Effector memory CD8-positive, alpha-beta T cell (primary cell): ENCODE measurements at places on chromosomes 7 and 10.
A peak's percentile ranks its signal among the peaks of the same experiment; 100 is the strongest.

DNA sequence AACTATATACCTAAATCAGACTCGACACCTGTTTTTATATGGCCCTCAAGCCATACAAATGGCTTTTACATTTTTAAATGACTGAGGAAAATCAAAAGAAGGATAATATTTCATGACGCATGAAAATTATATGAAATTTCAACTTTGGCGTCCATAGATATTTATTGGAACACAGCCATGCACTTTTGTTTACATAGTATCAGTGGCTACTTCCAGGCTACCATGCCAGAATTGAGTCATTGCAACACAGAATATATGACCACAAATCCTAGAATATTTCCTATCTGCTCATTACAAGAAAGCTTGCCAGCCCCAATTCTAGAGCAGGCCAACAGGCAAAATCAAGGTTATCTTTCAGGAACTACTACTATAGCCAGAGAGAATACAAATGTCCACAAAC lies 29.3 kb downstream of the AFAP1L2 start:
- no peak overlapping the region for H3K4me3 ChIP-seq
- H3K27me3 ChIP-seq = peaks cover 53% of the 10 kb centered on the region
- H3K36me3 ChIP-seq = no peaks in the 10 kb centered on the region
- no peaks in the 10 kb centered on the region for H3K4me1 ChIP-seq
- H3K27ac ChIP-seq = no peak overlapping the region

- no peaks in the 10 kb centered on the region for H3K27me3 ChIP-seq
- H3K27ac ChIP-seq = no peak overlapping the region
- DNase-seq = no peak
- no peaks in the 10 kb centered on the region for H3K4me1 ChIP-seq
- H3K36me3 ChIP-seq = no peaks in the 10 kb centered on the region
These were observed 8.2 kb upstream of the MAGI2 start for GRCh38 chr7:79461660-79462059.

DNA sequence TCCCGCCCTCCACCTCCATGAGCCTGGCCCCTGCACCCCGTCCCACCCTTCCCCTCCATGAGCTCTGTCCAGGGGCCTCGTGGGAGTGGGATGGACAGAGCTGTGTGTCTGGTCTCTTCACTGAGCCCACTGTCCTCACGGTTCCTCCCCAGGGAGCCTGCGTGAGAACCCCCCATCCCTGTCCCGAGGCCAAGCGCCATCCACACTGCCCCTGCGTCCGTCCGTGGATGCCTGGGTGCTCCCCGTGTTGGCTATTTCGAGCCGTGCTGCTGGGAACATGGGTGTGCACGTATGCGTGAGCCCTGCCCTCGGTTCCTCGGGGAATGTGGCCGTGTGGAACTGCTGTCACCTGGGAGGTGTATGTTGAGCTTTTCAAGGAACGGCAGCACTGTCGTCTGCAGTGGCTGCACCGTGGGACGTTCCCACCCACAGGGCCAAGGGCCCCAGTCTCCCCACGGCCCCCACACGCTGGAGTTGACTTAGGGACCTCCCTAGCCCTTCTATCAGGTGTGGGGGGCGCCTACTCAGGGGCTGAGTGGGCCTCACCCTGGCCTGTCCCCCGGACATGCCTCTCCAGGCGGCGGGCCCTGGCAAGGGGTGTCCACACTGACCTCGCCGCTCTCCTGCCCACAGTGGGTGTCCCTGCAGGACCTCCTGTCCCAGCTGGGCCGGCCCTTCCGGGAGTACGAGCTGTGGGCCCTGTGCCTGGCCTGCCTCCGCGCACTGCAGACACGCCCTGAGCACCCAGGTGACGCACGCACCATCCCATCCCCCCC lies 28.1 kb downstream of the KNDC1 start:
- H3K36me3 ChIP-seq = no peaks in the 10 kb centered on the region
- H3K27ac ChIP-seq = no peak overlapping the region
- DNase-seq = no peak
- no peaks in the 10 kb centered on the region for H3K4me1 ChIP-seq
- H3K4me3 ChIP-seq = no peak overlapping the region

GRCh38 chr7:70434376-70434775 lies 697.6 kb upstream of the GALNT17 start:
- H3K4me3 ChIP-seq = no peak overlapping the region
- no peak for DNase-seq
- no peak overlapping the region for H3K27ac ChIP-seq
- no peaks in the 10 kb centered on the region for H3K36me3 ChIP-seq
- peaks cover 9% of the 10 kb centered on the region for H3K4me1 ChIP-seq

GRCh38 chr10:106181501-106181900 lies 983.0 kb downstream of the SORCS1 start:
- no peak overlapping the region for H3K4me3 ChIP-seq
- H3K27ac ChIP-seq = no peak overlapping the region
- H3K4me1 ChIP-seq = no peaks in the 10 kb centered on the region
- no peaks in the 10 kb centered on the region for H3K36me3 ChIP-seq
- H3K27me3 ChIP-seq = no peaks in the 10 kb centered on the region

- peaks cover 42% of the 10 kb centered on the region for H3K4me1 ChIP-seq
- peaks cover 5% of the 10 kb centered on the region for H3K36me3 ChIP-seq
- H3K4me3 ChIP-seq = no peak overlapping the region
These were observed 5.8 kb downstream of the CALHM3 start for GRCh38 chr10:103473261-103473671.

- no peaks in the 10 kb centered on the region for H3K27me3 ChIP-seq
- no peak overlapping the region for H3K27ac ChIP-seq
- H3K4me1 ChIP-seq = no peaks in the 10 kb centered on the region
- peaks cover 2% of the 10 kb centered on the region for H3K36me3 ChIP-seq
These were observed 212.2 kb downstream of the CHRM2 start for GRCh38 chr7:137080516-137081203.

GRCh38 chr7:66167773-66168387 lies 37.3 kb upstream of the TPST1 start:
- H3K4me1 ChIP-seq = no peaks in the 10 kb centered on the region
- no peak overlapping the region for H3K4me3 ChIP-seq
- no peak overlapping the region for H3K27ac ChIP-seq
- DNase-seq = no peak
- peaks cover 3% of the 10 kb centered on the region for H3K36me3 ChIP-seq
- no peaks in the 10 kb centered on the region for H3K27me3 ChIP-seq

DNA sequence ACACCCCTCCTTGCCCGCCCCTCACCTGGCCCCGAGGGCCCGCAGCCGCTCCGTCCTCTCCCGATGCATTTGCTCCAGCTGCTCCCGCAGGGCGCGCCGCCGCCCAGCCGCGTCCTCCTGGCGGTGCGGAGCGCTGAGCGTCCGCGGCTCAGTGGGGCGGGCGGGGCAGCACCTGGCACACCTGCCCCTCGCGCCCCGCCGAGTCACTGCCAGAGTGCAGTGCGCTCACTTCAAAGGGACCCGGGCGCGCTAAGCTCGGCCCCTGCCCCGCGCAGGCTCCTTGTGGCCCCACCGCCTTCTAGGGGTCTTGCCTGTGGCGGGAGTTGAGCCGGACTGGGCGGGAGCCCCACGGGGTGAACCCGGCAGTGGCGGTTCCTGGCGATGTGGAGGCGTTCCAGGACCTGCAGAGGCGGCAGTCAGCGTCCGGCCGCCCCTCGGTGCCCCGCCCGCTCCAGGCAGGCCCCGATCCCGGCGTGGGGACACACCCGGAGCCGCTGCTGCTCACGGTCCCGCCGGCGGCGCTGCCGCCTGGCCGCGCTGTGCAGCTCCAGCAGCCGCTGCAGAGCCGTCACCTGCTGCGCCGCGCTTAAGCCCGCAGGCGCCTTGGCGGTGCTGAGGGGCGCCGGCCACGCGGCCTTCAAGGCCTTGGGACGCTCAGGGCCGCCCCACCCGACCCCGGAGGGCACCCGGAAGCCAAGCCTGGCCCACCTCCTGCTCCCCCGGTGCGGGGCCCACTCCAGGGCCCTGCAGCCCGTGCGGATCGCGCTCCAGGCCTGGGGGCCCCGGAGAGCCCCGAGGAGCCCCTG lies 6.7 kb downstream of the ATP6V1F start:
- DNase-seq = peak; percentile 36
- H3K36me3 ChIP-seq = peaks cover 14% of the 10 kb centered on the region
- H3K27me3 ChIP-seq = peaks cover 13% of the 10 kb centered on the region
- no peak overlapping the region for H3K27ac ChIP-seq
- peak overlapping the region; percentile 70 for H3K4me3 ChIP-seq
- H3K4me1 ChIP-seq = peaks cover 26% of the 10 kb centered on the region

- peaks cover 5% of the 10 kb centered on the region for H3K4me1 ChIP-seq
- no peaks in the 10 kb centered on the region for H3K27me3 ChIP-seq
- H3K27ac ChIP-seq = no peak overlapping the region
These were observed 36.6 kb downstream of the AP3M1 start for GRCh38 chr10:74114041-74114448.

GRCh38 chr10:123038782-123039631 lies 30.2 kb downstream of the ACADSB start:
- no peak for DNase-seq
- H3K27me3 ChIP-seq = no peaks in the 10 kb centered on the region
- peaks cover 13% of the 10 kb centered on the region for H3K36me3 ChIP-seq
- no peaks in the 10 kb centered on the region for H3K4me1 ChIP-seq

- no peak overlapping the region for H3K4me3 ChIP-seq
- peaks cover 10% of the 10 kb centered on the region for H3K4me1 ChIP-seq
- H3K36me3 ChIP-seq = no peaks in the 10 kb centered on the region
- peaks cover 10% of the 10 kb centered on the region for H3K27me3 ChIP-seq
- no peak overlapping the region for H3K27ac ChIP-seq
- DNase-seq = no peak
These were observed 214.2 kb upstream of the NPY start for GRCh38 chr7:24069751-24070150.
